NCI-H1092 treated with DMSO at 0.1 percent for 48 hours (cell line): ENCODE measurements at places on chromosomes 3 and 15.
A peak's percentile ranks its signal among the peaks of the same experiment; 100 is the strongest.

DNA sequence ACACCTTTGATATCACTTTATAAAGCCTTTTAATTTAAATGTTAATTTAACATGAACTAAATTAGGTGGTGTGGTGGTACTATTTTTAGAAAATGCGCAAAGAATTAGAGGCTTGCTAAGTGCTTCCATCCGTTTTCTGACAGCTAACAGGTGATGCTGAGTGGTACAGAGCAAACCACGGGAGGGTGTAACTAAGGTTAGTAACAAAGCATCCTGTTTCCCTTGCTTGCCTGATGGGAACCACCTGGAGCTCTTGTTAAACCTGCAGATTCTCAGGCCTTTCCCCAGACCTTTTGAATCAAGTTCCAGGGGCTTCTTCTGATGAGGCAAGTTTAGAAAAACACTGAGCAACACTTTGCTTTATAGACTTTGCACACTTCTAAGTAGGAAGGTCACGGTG is 101.0 kb downstream of the ATG7 start:
- DNase-seq: no peak

- DNase-seq: peak; percentile 4
Observed at GRCh38 chr15:80567721-80568157, 127.4 kb upstream of the ABHD17C start.

GRCh38 chr3:184568924-184569829 is 7.6 kb downstream of the EPHB3 start:
- peak; percentile 36 for DNase-seq

DNA sequence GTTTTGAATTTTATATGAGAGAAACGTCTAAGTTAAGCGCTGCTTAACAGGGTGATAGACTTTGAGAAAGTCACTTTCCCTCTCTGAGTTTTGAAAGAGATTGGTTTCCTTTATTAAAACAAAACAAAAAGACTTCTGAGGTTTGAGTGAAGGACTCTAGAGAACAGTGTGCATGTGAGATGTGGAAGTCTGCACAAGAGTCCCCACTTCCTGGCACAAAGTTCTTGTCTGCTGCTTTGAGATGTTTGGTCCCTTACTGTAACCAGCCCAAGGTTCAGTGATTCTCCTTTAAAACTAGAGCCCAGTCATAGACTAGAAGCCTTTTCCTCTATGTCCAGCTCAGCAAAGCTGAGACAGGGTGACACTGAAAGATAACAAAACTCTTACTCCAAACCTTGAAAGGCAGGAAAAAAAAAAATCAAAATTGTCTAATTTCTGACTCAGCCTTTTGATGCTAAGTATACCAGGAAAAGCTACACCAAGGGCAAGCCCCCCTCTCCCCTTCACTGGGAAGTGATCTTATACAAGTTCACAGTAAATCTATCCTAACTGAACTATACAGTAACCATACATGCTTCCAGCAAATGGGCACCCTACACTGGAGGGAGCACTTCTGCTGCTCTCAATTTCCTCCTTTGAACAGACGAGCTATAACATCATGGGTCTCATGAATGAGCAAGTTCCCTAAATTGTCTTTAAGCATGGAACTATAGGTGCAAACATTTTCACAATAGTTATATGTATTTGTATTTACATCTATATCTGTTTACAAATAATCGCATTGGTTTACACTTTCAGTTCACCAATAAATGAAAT is 2.3 kb downstream of the POPDC2 start:
- no peak for DNase-seq

GRCh38 chr15:77874063-77874462 is 203.4 kb downstream of the TBC1D2B start:
- no peak for DNase-seq

GRCh38 chr3:106440672-106441071 is 571.9 kb upstream of the CBLB start:
- no peak for DNase-seq

- no peak for DNase-seq
Observed at GRCh38 chr3:37450561-37450960, 276.2 kb upstream of the LRRFIP2 start.

- no peak for DNase-seq
Observed at GRCh38 chr15:78368651-78369050, 28.5 kb downstream of the CRABP1 start.

DNA sequence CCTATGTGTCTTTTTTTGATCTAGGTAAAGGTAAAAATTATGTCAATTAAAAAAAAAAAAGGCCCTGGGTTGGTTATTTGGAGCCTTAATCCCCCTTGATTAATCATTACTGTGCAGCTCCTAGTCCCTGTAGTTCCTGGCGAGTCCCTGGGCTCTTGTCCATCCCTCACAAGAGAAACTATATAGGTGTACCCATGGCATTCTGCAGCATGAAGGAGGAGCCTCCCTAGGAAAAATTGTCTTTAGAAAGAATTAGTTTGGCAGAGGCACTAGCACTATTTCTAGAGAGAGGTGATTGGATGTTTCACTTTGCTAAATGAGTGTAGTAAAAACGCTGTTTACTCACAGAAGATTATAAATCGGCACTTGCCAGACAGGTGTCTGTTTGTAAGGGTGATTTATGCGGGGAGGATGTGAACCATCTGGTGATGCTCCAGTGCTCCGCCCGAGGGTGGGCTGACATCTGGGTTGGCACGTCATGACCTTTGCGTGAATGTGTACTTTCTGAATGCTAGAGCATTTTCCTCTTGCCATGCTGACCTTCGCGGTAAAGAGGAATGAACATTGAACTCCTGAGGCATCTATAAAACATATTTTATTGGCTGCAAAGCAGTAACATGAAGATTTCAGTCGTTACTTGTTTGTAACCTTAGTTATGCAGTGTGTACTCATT is 12.6 kb downstream of the PLCL2 start:
- no peak for DNase-seq

- no peak for DNase-seq
Observed at GRCh38 chr15:101712078-101712477, 12.2 kb downstream of the TARS3 start.

DNA sequence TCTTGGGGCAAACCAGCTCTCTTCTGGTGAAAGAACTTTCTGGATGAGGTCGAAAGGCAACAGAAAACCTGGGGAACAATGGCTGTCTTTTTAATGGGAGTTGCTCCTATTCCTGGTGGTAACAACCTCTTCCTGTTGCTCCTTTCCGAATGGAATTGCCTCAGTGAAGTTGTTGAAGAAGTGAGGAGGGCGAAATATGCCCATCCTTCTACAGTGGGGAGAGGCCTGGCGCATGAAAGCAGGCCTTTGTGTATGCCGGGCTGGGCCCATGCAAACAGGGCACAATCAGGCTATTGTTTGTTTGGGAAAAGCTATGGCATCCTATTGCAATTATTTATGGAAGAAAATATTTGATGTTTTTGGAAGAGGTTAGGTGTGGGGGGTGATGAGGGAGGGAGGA is 166.9 kb downstream of the IGF1R start:
- no peak for DNase-seq

GRCh38 chr3:148708409-148708808 is 10.7 kb downstream of the AGTR1 start:
- DNase-seq: no peak

GRCh38 chr3:54957711-54958110 is 29.9 kb upstream of the LRTM1 start:
- no peak for DNase-seq

- no peak for DNase-seq
Observed at GRCh38 chr15:74616366-74616939, 817 bp downstream of the CLK3 start.

- DNase-seq: no peak
Observed at GRCh38 chr3:9703736-9704346, at the start of gene CPNE9. TSS of gene CPNE9 (plus strand) at chr3:9703833. CDS start at chr3:9703997, 164 bp downstream.

DNA sequence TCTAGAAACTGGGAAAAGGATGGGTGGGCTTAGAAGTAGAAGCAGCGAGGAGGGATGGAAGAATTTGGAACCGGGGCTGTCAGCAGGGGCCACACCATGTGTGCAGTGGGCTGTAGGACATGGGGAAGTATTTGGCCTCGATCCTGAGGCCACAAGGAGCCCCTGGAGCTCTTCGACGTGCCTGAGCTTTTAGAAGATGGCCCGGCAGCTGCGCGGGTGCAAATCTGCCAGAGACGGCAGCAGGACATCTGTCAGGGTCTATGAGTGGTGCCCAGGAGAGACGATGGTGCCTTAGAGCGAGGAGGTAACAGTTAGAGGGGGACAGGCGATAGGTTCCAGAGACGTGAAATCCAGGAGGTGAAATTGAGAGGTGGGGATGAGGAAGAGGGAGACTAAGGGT is 321.1 kb downstream of the UACA start:
- no peak for DNase-seq

DNA sequence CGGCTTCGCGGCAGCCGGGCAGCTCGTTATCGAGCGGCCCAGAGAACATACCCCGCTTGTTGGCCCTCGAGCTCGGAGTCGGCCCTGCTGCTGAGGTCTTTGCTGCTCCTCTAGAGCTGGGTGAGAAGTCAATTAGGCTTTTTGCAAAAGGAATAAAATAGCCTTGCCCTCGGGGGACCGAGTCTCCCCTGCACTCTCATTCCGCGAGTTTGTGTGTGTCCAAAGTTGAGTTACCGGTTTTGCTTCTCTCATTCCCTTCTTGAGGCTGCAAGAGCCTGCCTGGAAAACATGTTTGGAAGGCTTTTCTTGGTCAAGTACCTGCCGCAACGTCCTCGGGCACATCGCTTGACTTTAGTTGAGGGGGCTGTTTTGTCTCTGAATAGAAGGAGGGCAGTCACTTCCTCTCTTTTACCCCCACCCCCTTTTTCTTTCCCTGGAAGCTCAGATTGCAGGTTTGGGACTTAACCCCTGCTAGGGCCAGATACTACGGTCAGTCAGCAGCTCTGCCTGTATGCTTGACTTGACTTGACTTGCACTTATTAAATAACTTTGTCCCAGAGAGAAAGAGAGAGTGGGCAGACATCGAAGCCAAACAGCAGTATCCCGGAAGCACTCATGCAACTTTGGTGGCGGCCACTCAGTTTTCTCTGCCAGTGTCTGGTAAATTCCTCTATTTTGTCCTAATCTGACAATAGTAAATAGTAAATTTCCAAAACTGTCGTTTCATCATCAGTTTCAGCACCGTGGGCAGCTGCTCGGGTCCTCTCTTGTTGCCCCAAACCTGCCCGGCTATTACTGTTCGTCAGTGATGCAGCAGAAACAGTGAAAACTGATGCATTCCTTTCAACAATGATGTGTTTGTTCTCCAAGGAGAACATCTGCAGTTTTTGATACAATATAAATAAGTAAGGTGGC is 609 bp downstream of the RNF13 start:
- DNase-seq: peak; percentile 45

DNA sequence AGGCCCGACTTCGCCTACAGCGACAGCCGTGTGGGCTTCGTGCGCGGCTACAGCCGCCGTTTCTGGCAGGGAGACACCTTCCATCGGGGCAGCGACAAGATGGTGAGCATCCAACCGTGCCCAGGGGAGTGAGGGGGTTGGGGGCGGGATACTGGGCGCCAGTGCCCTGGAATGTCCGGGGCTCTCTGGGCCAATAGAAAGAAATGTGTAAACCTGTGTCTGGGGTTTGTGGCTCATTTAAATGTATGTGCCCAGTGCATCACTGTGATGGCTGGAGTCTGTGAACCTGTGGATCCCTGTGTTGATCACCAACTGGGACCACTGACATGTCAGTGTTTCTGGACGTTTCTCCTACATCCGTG is 423 bp downstream of the CHAC1 start:
- no peak for DNase-seq

- no peak for DNase-seq
Observed at GRCh38 chr15:35481064-35481463, 64.9 kb downstream of the DPH6 start.

GRCh38 chr3:188868803-188869202 is 303.0 kb upstream of the TPRG1 start:
- DNase-seq: no peak

DNA sequence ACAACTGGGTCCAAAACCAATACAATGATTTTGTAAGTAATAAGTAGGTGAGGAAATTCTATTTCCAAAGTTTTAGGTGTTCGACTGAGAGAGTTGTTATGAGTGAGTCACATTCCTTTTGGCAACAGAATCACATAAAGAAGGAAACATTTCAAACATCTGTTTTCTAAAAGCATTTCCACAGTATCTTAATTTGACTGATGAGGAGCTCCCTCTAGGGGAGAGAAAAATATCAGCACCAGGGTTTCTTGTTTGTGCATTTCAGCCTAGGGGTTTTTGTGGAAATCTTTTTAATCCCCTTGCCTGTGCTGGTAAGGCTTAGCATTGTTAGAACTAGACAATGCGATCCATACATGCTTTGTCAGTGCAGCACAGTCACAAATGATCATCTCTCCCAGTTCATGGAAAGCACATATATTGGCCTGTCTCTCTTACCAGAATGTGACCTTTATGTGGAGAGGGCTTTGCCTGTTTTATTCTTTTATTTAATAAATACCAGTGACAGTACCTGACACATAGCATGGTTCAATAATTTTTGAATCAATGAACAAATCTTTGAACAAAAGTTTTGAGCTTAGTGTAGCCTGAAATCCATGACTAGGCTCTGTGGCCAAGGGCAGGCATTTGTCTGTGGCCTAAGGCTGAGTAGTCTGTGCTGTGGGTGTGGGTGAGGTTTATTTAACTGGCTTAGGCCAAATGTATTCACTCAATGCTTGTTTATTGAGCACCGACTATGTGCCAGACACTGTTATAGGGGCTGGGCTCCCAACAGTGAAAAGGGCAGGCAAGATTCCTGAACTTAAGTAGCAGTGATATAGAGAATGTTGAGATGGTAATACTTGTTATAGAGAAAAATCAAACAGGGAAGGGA is 21.1 kb upstream of the IQCF6 start:
- DNase-seq: peak; percentile 8

DNA sequence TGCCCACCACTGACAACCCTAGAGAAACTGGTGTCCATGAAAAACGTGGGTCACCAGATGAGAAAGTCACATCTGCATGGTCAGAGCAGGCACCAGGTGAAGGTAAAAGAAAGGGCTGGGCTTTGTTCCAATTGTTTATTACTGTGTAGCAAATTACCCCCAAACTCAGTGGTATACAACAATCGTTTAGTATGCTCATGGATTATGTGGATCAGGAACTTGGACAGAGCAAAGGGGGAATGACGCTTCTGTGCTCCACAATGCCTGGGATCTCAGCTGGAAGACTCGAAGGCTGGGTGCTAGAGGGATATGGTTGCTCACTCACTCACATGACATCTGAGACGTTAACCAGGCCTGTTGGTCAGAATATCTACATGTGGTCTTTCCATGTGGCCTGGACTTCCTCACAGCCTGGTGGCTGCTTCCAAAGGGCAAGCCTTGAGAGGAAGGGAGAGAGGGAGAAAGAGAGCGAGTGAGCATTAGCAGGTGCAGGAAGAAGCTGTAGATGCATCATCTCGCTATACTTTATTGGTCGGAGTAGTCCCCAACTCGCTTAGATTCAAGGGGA is 44.9 kb downstream of the LPP start:
- DNase-seq: no peak

- DNase-seq: no peak
Observed at GRCh38 chr3:42979044-42979972, at the start of gene GASK1A. TSS of gene GASK1A (plus strand) at chr3:42979311. CDS start at chr3:42979643, 332 bp downstream.

GRCh38 chr3:123028233-123028828 is 768 bp upstream of the SEMA5B start:
- peak; percentile 79 for DNase-seq

- DNase-seq: peak; percentile 95
Observed at GRCh38 chr15:74240002-74240568, 4.0 kb downstream of the CCDC33 start.

- DNase-seq: no peak
Observed at GRCh38 chr3:43866529-43867353, 176.0 kb downstream of the ABHD5 start.

GRCh38 chr15:77870195-77871065 is 207.1 kb downstream of the TBC1D2B start:
- peak; percentile 32 for DNase-seq
